ENCODE measurements at places on chromosomes 1 and 21. TPM values are rescaled to one million over a fixed set of nuclear protein-coding genes. Genes with fewer than 3 reads are reported as not detected.

DNA sequence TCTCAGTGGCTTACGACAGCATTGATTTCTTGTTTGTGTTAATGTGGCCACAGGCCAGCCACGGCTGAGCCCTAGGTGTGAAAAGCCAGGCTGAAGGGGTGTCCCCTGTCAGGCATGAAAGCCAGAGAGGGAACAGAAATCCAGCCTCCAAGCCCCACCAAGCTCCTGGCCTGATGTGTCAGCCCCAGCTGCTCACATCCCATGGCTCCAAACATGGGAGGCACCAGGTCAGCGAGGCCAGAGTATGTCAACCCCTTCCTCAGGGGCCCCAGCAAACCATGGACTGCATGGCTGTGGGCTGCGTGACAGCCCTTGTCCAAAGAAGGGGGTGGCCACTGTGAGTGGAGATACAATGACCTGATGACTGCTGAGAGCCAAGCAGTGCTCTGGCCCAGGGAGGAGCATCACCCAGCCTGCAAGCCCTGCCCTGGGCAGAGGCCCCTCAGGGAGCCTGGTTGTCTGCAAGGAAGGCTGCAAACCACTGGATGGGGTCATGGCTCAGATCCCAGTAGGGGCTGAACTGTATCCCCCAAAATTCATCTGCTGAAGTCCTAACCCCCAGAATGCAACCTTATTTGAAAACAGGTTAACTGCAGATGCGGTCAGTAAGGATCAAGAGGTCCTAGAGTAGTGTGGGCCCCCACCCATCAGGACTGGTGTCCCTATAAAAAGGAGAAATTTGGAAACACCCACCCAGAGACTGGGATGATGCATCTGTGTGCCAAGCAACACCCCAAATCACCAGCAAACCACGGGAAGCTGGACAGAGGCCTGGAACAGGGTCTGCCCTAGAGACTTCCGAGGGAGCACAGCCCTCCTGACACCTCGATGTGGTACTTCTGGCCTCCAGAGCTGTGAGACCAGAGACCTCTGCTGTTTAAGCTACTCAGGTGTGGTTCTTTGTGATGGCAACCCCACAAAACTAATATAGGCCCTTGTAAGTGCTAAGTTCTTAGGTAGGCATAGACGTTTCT, 3.3 kb upstream of the MX2 start:
- H3K36me3 ChIP-seq, result no peaks in the 10 kb centered on the region
- no peak overlapping the region for H3K27ac ChIP-seq
- H3K4me3 ChIP-seq, result no peak overlapping the region
- no peak for DNase-seq

LMX1A gene
- not detected for total RNA-seq

- H3K27ac ChIP-seq, result no peak overlapping the region
- no peak overlapping the region for H3K4me3 ChIP-seq
- no peaks in the 10 kb centered on the region for H3K4me1 ChIP-seq
- no peaks in the 10 kb centered on the region for H3K36me3 ChIP-seq
Measured at GRCh38 chr1:115987623-115988022, 11.3 kb downstream of the SLC22A15 start.

DNA sequence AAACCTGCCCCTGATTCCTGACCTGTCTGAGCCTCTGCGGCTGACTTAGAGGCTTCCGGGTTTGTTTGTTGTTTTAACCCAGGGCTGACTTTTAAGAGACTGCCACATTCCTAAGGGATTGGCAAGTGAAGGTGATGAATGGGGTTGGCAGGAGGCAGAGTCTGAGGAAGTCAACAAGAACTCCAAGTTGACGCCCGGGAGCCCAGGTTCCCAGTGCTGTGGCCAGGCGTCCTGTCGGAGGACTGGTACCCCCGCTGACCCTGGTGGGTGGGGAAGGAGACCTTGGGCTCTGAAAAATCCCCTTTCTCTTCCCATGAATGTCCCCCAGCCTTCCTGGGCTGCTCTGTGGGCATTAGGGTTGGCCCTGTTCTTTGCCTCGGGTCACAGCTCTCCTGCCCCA, 19.7 kb upstream of the EPS8L3 start:
- peak overlapping the region; percentile 88 for H3K27ac ChIP-seq
- H3K36me3 ChIP-seq, result no peaks in the 10 kb centered on the region
- H3K27me3 ChIP-seq, result no peaks in the 10 kb centered on the region
- H3K4me1 ChIP-seq, result peaks cover 48% of the 10 kb centered on the region
- peak; percentile 73 for DNase-seq

DNA sequence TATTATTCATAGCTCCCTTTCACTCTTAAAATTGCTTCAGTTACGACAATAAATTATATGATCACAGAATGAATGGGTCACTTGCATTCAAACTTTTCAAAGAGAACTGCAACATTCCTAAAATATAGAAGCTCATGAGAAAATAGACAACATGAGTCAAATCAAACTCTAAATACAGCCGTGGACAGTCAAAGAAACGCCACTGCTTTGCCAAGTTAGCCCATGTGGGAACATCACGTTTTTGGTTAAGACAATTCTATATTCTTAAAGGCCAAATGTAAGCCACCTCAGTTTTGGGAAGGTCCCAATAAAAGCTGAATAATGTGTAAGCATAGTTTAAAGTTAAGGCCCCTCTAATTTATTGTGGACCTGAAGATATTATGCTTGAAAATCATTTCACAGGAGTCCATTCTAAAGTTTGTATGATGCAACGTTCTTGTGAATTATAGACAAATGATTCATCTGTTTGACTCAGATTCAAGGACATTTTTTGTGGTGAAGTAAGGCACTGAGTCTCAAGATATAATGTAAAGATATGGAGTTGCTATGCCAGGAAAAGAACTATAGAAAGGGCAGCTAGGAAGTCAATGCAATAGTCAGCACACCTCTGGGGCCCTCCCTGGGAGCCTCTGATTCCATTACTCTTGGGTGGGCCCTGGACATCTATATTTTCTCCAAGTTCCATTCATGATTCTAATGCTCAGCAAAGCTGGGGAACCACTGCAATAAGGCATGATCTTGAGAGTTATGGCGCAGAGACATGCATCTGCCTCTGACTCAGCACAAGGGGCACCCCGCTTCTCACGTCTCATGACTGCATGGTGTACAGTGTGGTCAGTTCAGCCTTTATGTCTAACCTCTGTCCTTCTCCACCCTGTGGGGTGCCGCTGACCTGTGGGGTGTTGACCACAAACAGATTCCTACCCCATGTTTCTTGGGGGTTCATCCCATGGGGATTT, 33.9 kb downstream of the ETS2 start:
- peak; percentile 94 for DNase-seq
- peak overlapping the region; percentile 95 for H3K27ac ChIP-seq
- H3K27me3 ChIP-seq, result no peaks in the 10 kb centered on the region
- H3K4me1 ChIP-seq, result peaks cover 32% of the 10 kb centered on the region
- H3K36me3 ChIP-seq, result no peaks in the 10 kb centered on the region
- no peak overlapping the region for H3K4me3 ChIP-seq

CLEC20A gene
- not detected for total RNA-seq

Measured in SJSA1 (cell line).